NCI-H2107 (cell line): ENCODE measurements at places on chromosomes 2 and 18.

- DNase-seq = no peak
These were observed 6.6 kb downstream of the DSG2 start for GRCh38 chr18:31504455-31505147.

- no peak for DNase-seq
These were observed 337.1 kb downstream of the DYSF start for GRCh38 chr2:71790226-71791060.

GRCh38 chr2:37683921-37684780 is 12.7 kb upstream of the CDC42EP3 start:
- no peak for DNase-seq

DNA sequence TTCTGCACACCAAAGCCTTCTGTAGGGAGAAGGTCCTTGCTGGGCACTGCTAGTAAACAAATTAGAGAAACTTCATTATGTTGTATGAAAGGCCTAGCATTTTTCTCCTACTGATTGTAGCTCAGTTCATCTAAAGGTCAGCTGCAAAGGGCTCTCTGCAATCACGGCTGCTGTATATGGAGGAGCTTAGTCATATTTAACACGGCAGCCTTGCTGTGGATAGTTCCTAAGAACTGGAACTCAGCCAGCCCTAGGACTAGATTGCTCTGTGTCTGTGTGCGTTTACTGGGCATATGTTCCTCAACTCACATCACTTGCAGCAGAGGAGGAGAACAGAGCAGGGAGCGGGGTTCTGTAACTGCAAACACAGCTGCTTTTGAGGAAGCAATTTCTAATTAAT is 1103.9 kb upstream of the KLHL29 start:
- DNase-seq = no peak

DNA sequence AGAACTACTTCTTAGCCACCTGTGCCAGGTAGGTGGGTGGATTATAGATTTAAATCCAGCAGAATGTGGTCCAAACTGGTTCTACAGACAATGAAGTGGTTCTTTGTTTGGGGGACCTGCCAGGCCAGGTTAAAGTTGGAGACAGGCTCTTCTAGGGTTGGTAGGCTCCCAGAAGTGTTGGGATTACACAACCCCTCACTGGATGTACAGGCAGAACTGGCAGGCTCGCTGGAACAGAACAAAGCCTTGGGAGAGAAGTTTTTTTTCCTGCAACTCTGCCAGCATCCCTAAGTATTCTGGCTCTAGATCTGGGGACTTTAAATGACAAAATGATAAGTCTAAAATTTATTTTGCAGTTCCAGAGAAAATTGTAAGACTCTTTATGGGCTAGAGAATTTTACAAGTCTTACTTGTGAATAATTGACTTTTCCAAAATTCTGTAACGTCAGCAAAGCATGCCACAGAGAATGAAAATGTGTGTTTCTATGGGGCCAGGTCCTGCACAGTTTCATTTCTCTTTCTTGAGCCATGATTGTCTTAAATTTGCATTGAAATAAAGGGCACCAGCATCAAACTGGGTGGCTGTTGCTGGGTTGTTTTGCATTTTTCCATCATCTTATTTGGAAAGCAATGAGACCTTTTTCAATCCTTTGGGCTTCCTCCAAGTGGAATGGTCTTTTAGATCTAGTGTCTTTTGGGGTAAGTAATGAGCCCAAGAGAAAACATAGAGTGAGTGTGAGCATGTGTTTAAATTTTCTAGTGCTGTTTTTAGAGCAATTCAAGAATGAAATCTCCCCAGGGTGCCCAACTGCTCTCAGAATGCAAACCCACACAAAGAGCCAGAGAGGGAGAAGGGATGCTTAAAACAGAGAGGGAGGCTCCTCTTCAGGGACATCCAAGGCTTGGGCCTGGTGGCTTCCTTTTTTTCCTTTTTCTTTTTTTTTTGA is 32.4 kb upstream of the ATL2 start:
- no peak for DNase-seq

DNA sequence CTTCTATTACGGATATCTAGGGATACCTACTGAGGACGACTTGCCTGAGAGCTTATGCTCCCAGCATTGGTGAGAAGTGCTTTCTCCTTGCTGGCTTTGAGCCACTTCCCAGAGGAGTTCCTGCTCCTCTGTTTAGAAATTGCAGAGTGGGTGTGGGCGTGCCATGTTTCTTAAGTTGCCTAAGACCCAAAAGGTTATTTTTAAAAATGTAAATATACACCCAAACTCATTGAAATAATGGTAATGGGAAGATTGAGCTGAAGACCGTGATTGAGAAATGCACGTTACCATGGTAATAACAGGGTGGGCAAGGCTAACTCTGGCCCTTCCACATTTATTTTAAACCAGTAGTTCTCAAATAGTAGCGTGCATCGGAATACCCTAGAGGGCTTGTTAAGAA is 17.2 kb upstream of the TMEM200C start:
- DNase-seq = no peak

DNA sequence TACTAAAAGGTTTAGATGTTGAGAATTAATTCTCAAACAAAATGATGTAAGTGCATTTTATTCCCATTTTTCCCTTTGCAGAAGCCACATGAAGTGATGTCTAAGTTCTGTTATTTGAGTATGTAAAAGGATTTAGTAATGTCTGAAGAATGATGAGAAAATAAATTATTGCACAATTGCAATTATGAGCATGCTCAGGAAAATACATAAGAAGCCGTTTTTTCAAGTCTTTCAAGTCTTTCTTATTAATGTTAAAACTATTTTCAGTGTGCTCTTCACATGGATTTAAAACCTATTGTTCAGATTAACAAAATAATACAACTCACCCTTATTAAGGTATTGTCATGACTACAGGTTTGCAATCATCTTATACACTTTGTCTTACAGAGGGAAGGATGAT is 331.4 kb upstream of the NETO1 start:
- no peak for DNase-seq

- DNase-seq = no peak
These were observed 242.4 kb upstream of the SALL3 start for GRCh38 chr18:78737006-78737915.
